H54 (cell line): ENCODE measurements at places on chromosomes 13 and 19.
A peak's percentile ranks its signal among the peaks of the same experiment; 100 is the strongest.

DNA sequence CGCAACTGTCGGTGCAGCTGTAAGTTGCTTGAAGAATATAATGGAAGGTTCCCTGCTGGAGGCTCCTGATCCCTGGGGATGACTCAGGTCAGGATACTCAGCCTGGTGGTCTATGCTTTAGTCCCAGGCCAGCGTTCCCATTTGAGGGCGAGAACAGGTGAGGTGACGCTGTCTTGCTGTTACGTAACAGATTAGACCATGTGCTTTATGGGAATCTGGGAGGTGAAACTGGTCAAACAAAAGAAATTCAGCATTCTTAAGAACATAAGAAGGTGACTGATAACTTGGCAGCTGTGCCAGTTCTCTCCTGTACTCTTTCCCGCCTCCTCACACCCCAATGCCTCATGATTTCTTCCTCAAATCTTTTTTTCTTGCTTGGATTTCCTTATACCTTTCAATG lies at the start of gene CXCL17:
CXCL17 (minus strand) TSS at position 114 of the 400 bp plus-strand sequence. CDS start 114 bp downstream, outside the sequence.
- DNase-seq = no peak

DNA sequence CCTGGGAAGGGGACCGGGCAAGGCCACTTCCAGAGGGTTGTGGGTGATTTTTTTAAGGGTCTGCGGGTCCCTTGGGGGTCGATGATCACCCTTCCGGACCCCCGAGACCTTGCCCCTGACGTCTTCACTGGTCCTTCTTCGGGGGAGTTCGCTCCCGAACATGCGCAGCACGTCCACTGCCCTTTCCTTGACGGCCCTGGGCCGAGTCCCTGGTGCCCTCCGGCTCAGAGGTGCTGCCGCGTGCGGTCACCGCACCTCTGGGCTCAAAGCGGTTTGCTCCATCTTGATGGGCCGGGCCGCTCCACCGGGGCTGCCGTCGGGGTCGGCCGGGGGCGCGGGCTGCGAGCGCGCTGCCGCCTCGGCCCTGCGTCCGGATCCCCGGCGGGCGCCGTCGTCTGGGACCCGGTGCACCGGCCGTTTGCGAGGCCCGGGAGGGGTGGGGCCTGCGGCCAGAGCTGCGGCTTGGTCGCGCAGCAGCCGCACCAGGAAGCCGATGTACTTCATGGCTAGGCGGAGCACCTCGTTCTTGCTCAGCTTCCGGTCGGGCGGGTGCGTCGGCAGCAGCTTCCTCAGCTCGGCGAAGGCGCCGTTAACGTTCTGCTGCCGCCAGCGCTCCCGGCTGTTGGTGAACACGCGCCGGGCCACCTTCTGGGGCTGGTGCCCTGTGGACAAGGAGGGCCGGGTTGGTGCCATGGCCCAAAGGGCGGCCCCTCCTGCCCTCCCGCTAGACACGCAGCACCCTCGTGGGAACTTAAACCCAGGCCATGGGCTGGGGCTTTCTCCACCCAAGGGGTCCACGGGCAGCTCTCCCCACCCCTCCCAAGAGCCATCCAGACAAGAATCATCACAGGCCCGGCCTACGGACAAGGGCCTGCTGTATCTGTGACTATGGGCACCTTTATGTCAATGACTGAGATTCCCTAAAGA lies 3.3 kb downstream of the LYL1 start:
- no peak for DNase-seq

GRCh38 chr13:31807090-31807541 lies 67.8 kb downstream of the RXFP2 start:
- no peak for DNase-seq

DNA sequence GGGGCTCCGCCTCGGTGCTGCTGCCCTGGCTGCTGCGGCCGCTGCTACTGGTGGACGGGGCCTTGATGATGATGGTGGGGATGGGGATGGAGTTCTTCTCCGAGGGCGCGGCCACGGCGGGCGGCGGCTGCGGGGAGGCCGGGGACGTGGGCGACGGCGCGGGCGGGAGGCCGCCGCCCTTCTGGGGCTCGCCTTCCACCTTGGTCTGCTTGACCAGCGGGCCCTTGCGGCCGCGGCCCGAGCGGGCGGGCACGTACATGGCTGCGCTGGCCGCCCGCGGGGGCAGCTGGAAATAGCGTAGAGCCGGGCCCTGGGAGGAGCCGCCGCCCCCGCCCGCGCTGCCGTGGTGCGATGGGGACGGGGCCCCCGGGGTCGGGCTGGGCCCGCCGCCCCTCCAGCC lies 19.2 kb downstream of the C19orf81 start:
- DNase-seq = no peak

- DNase-seq = no peak
Observed at GRCh38 chr13:109810761-109811510, 24.6 kb upstream of the IRS2 start.

- no peak for DNase-seq
Observed at GRCh38 chr19:43913383-43913782, 21.7 kb downstream of the ZNF45 start.

GRCh38 chr19:44845286-44845611 lies 848 bp upstream of the NECTIN2 start:
- DNase-seq = no peak

- no peak for DNase-seq
Observed at GRCh38 chr19:45468803-45469131, 971 bp downstream of the FOSB start.

DNA sequence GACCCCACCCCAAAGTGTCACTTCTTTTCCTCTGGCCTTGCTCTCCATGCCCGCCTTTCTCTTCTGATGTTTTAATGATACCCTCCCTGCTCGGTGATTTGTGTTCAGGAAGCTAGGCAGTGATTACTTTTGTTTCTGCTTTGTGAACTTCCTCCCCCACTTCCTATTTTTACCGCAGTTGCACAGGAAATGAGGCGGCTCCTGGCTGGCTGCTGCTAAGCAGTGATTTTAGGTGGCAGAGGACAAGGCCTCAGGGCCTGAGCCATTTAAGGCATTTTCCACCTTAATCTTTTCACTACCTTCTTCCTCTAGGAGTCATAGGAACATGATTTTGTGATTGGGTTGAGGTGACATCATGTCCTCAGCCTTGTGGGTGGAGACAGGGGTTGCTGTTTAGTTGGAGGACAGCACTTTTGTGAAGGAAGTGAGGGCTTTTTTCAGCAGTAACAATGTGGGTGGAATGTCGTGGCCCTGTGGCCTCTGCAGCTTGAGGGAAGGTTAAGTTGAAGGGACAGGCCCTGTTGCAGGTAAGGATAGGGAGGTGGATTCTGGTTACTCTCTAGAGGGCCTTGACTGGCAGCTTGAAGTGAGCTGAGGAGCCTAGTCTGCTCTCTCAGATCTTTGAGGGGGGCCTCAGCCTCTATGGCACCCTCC lies 15.7 kb downstream of the GARRE1 start:
- peak; percentile 53 for DNase-seq

- no peak for DNase-seq
Observed at GRCh38 chr19:18794692-18795091, 3.6 kb upstream of the COMP start.

- DNase-seq = no peak
Observed at GRCh38 chr13:60370343-60370742, 26.7 kb upstream of the TDRD3 start.

GRCh38 chr19:34300962-34301361 lies 46.6 kb downstream of the GARRE1 start:
- no peak for DNase-seq

DNA sequence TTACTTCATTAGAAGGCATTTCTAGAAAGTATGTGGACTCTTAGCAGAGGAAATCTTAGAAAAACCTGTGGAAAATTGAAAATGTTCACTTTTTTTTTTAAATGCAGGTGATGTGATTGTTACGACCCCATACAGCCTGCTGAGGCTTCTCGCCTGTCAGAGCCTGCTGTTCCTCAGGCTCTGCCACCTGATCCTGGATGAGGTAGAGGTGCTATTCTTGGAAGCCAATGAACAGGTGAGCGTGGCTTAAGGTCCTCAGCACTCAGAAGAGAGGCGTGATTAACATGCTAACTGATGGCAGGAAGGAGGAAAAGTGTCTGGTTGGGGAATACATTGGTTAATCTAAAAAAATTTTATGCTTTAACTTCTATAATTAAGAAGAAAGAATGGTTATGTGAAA lies 71.4 kb downstream of the SLC7A9 start:
- DNase-seq = no peak

- DNase-seq = no peak
Observed at GRCh38 chr19:4800591-4801081, 9.1 kb downstream of the FEM1A start.

DNA sequence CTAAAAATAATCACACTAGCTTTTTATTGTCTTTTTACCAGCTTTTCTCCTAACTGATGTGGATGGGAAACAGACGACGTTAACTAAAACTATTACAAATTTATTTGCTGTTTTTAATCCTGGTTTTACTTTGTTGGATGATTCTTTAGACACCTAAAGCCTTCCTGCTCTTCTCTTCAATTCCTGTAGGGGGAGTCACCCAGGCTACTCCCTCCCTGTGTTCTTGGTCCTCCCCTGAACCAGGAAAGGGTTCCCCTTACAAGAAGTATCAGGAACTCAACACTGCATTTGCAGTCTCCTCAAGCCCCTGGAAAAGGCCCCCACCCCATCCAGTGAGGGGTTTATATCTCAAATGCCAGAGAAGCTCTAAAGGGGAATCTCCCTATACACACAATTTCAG lies 206.1 kb downstream of the SUCLA2 start:
- DNase-seq = peak; percentile 11

GRCh38 chr19:54648129-54648528 lies 14.7 kb upstream of the LILRB4 start:
- no peak for DNase-seq

- peak; percentile 86 for DNase-seq
Observed at GRCh38 chr19:35404879-35405622, 34.2 kb downstream of the GPR42 start.

DNA sequence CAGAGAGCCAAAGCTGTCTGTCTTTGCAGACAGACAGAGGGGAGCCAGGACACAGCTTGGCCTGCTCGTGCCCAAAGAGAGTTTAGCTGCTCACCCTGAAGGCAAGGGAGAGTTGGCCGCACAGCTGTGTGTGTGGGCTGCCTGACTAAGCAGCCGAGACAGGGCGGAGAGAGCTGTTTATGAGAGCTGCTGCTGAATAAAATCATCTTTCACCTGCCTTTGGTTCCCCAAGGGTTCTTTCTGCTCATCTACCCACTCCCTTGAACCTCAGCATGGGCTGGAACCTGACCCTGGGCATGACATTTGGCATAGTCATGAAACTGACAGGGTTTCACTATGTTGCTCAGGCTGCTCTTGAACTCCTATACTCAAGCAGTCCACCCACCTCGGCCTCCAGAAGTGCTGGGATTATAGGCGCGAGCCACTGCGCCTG lies 98.2 kb downstream of the RBM26 start:
- no peak for DNase-seq

DNA sequence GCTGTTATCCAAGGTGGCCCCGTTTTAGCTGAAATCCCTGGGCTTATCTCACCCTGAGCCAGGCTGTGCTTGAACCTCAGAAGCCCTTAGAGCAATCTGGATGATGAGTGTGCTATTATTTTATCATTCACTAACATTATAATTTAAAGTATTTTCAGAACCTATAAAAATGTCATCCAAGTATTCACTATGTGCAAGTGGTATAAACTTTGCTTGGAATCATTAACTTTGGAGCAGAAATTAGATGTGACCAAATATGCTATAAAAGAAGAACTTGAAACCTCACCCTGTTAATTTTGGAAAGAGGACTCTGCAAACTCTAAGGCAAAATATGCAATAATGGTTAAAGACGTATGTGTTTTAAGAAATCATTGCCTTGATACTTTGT lies 147.5 kb downstream of the USP12 start:
- no peak for DNase-seq

GRCh38 chr19:5907241-5907640 lies 2.6 kb downstream of the VMAC start:
- DNase-seq = no peak

DNA sequence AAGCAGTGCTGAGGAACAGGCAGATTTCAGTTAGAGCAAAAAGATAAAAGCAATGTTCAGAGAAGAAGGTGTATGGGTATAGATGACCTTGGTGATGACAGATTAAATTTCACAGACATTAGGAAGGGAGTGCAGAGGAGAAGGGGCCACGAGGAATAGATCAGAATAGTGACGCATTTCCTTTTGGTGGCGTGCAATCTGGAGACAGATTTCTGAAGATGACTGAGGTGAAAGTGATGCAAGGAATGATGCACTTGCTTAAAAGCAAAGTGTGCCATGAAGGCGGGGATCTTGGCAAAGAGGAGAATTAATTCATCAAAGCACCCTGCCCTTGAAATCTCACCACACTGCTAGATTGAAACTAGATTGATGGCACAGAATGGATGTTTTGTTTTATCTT lies 202.4 kb downstream of the ITGBL1 start:
- DNase-seq = no peak

GRCh38 chr19:44371815-44372480 lies 15.5 kb upstream of the ZNF112 start:
- DNase-seq = no peak

GRCh38 chr19:54916822-54917221 lies 10.9 kb downstream of the NCR1 start:
- no peak for DNase-seq

DNA sequence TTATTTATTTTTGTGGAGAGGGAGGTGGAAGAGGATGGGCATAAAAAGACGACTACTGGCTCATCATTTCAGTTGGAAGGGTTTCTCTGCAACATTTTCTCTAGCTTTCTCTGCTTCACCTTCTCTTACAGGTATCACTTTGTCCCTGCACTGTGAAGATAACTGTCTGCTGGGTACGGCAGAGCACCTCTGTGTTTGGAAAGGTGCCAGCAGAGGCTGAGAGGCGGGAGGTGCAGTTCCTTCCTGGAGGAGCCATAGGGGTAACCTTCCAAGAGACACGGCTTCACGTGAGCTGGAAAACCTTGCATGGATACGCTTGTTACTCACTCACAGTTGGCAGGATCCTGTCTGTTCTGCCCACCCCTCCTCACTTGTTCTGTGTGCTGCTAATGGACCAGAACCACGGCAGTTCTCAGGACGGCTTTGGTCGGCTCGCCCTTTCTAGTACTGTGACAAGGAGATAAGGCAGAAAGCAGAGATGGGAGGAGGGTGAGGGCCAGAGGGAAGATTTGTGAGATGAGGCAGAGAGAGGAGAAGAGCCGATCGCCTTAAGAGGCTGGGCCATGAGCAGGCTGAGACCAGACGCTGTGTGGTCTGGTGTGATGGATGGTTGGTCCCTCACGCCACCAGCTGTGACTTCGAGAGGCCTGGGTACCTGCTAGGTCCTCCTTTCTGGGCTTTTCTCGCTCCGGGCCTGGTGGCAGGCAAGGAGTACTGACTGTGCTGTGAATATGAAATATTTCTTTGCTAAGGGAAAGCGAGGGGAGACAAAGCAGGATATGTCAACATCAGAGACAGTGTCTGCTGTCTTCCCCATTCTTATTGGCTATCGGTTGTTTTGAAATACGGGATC lies 66.8 kb downstream of the MRPL57 start:
- no peak for DNase-seq
